ENCODE measurements at places on chromosomes 1 and 21.

- no peak for DNase-seq
Observed at GRCh38 chr1:26787381-26787705, 407 bp upstream of the PIGV start.

GRCh38 chr1:240701412-240701811 lies 89.5 kb upstream of the GREM2 start:
- no peak for DNase-seq

DNA sequence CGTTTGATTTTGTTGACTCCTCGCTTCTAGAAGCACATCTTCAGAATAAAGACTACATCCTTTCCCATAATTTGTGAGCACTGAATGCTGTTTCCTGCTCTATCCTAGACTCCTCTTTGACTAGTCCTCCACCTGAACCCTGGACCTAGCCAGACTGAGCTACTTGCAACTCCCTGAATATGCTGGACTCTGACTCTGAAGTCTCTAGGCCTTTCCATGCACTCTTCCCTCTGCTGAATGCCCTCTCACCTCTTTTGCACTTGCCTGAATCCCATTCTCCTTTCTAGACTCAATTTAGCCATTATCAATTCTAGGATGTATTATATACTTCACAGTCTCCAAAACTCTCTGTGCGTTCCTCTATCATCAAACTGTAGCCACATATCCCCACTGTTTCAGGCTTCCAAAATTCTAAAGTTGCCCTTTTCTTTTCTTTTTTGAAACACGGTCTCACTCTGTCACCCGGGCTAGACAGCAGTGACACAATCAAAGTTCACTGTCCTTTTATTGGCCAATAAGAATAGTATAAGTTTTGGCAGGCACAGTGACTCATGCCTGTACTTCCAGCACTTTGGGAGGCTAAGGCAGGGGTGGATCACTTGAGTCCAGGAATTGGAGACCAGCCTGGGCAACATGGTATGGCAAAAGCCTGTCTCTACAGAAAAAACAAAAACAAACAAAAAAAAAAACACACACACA lies 127.0 kb downstream of the LTN1 start:
- no peak for DNase-seq

DNA sequence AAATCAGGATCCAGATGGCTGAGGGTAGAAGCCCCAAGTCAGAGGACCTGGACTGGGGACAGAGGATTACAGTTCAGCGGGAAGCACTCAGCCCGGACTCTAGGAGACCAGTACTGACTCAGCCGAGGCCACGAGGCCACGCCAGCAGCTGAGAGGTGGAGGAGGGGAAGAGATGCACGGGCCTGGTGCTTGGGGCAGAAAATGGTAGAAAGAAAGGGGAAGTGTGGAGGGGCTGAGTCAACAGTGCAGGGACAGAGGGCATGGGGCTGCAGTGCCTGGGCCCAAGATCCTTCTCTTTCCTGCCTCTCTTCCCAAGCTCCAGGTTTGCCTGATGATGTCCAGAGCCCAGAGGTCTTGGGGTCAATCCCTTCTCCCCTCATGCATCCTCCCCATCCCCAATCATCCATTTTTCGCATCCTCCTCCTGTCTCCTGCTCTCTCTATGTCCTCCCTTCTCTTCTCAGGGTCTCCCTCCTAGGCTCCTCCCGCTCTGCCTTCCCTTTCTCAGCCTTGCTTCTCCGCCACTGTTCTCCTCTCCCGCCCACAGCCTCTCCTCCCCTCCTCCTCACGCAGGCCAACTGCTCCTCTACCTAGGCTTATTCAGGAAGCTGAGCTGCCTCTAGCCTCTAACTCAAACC lies 7.7 kb downstream of the ARHGEF2 start:
- DNase-seq = no peak

DNA sequence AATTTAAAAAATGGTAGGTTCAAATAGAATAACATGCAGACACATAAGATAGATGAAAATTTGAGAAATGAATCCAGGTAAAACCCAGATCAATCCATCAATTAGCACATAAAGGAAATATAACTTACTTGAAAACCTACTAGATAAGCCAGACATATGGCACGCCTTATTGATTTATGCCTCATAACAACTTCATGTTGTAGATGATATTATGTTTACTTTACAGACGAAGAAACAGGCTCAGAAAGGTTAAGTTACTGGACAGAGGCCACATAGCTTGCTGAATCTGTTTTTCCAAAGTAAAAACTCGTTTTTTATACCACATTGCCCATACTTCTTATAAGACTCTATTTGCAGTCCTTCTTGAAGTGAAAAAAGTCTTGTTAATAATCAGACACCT lies 22.1 kb upstream of the NCF2 start:
- no peak for DNase-seq

All from cortex of kidney (tissue), 1 donor.